ENCODE measurements at places on chromosomes 16 and 17.

GRCh38 chr17:83136156-83136555 is 56.7 kb downstream of the METRNL start:
- DNase-seq = no peak

DNA sequence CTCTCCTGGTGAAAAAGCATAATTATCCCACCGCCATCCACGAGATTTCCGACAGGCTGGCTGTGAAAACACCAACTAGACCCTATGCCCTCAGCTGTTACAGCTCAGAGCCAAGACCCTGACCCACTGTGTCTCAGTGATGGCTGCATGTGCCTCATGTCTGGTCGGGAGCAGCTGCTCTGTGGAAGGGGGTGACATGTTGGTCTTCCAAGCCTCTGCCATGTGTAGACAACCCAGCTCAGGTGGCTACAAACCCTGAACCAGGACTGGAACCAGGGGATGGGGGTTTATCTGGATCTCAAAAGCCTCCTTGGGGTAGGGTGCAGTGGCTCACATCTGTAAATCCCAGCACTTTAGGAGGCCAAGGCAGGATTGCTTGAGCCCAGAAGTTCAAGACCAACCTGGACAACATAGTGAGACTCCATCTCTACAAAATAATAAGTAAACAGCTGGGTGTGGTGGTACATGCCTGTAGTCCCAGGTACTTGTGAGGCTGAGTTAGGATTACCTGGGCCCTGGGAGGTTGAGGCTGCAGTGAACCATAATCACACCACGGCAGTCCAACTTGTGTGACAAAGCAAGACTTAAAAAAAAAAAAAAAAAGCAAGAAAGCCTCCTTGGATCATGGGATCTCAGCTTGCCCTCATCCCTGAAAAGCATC is 220.3 kb downstream of the CPPED1 start:
- no peak for DNase-seq

- DNase-seq = no peak
Observed at GRCh38 chr17:10060526-10060925, 137.9 kb downstream of the GAS7 start.

GRCh38 chr17:19904412-19904811 is 36.7 kb upstream of the ULK2 start:
- DNase-seq = no peak

Data from tongue (tissue), 3 donors.